NCI-H526 (cell line): ENCODE measurements at places on chromosomes 13 and 19.

DNA sequence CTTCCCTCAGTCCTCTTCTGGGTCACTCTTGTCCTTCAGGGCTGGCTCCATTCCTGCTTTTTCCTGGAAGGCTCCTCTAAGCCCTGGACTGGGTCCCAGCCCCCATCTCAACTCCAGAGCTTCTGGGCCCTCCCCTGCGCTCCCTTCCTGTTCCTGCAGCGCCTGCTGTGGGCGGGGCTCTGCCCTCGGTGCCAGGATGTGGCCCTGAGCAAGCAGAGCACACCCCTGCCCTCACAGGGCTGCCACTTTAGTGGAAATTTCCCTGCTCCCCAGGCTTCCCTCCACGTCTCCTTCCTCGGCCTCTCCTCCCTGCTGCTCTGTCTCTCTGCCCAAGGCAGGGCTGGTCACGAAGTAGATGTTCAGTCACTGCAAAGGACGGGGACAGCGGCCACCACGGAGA lies 28.8 kb downstream of the DPF1 start:
- DNase-seq, result no peak

DNA sequence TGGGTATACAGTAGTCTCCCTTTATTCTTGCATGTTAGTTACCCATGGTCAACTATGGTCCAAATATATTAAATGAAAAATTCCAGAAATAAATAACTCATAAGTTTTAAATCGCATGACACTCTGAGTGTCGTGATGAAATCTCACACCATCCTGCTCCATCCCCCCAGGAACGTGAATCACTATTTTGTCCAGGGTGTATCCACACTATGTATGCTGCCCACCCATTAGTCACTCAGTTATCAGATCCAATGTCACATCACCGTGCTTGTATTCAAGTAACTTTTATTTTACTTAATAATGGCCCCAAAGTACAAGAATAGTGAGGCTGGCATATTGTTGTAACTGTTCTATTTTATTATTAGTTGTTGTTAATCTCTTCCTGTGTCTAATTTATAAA lies 115.8 kb upstream of the SERP2 start:
- no peak for DNase-seq

DNA sequence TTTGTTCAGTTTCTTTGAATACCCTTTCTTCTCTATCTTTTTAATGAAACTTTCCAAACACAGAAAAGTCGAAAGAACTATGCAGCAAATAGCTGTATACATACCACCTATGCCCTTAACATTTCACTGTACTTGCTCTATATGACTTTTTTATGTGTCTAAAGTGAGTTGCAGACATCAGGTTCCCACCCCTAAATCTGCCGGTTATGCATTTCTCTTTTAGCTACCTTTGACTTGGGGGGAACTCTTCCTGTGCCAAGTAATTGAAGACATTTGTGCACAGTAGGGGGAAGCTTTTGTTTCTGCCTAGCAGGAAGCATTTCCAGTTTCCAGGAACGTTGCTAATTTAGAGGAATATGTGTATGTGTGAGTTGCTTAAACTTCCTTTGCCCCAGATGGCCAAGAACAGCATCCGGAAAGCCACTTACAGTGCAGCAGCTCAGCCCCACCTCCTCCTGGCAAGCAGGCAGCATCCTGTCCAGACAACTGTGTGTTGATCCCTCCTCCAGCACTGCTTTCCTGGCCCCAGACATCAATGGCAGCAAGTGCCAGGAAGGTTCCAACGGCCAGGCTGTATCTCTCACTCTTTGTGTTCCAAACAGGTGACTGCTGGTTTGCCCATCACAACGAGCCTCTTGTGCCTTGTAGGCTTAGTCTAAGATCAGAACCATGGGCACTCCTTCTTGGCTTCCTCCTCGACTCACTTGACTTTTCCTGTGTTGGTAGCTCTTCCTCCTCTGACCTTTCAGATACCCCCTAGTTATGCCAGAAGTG lies 14.7 kb upstream of the GRAMD1A start:
- no peak for DNase-seq

DNA sequence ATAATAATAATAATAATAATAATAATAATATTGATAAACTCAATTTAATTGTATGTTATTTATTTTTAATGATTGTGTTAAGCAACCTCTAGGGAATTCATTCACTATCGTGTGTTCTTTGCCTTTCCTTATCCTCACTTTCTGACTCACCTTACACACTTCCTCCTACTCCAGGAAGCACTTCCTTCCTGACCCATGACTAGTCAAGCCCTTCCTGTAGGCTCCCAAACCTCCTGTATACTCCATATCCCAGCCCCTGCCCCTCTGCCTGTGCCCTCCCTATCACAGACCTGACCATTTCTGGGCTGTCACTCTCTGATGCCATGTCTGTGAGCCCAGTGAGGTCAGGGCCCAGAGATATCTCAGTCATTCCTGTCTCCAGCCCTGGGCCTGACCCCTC lies 7.6 kb downstream of the LGALS4 start:
- no peak for DNase-seq

DNA sequence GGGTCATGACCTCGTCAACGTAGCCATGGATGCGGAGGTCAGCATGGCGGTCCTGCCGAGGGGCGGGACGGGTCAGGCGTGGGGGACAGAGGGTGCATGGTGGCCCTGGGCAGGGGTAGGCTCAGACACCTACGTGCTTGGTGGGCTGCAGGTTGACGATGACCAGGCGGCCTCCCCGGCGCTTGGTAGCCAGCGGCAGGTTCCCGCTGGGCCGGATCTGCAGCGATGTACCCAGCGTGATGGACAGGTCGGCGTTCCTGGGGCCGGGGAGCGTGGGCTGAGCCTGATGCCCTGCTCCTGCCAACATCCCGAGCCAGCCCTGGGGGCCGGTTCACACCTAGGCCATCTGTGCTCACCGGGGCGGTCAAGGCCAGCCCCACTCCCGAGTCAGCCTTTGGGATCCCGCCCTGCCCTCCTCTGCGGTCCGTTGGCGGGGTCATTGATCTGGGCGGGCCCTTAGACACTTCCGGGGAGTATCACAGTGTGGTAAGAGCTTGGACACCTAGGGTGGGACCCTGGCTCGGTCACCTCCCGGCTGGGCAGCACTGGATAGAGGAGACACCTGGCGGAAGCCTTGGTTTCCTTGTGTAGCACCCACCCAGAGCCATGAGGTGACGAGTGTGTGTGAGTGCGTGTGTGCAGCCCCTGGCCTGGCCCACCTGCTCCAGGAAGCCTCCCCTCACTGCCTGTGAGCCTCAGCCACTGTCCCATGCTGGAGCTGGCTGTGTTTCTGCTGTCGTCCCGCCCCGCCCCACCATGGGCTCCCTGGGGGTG lies 7.3 kb downstream of the SIRT6 start:
- DNase-seq, result no peak

- no peak for DNase-seq
These were observed 256.1 kb downstream of the SLITRK6 start for GRCh38 chr13:85543144-85543543.

GRCh38 chr13:102901615-102902305 lies 55.9 kb downstream of the ERCC5 start:
- DNase-seq, result no peak

DNA sequence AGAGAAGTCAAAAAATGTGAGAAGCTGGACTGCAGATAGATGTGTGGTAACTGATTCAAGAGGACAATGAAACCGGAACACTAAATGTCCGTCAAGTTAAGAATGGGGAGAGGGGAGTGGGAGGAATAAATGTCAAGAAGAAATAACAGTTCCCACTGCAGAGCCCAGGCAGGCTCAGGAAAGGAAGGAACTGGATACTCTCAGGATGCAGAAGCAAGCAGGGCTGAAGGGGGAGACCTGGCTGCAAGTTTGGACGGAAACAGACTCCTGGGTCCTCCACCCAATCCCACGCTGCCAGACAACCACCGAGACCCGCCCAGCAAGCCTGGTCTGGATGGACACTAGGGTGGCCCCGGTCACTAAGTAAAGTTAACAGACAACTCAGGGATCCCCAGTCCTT lies 18.1 kb downstream of the TUBGCP3 start:
- DNase-seq, result no peak

GRCh38 chr19:13001502-13002165 lies 6.4 kb downstream of the NFIX start:
- no peak for DNase-seq

DNA sequence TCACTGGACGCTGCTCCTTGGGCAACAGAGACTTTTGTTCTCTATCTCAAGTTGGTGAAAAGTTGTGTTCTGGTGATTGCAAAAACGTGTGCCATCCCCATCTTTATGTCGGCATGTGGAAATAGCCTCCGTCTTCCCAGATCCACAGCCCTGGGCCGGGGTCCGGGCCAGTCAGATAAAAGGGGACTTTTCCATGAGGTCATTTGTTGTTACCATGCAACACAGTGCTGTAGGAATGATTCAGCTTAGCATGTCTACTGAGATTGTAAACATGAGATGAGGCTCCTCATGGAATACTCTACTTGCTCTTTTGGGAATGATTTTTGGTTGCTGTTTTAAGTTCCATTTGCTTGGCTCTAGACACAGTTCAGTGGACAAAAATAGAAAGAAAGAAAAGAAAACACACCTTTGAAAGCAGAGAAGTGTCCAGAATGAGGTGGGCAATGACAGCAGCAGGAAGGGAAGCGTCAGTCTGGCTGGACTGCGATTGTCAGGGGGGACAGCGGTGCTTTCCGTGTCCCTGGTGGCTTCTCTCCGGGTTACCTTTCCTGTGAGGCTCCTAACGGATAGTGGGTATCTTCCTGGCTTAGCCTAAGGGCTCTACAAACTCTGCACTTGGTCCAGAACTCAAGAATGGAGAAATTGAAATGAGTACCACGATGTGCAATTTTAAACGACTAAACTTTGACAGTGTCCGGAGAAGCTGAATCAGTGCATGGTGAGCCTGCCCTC lies 91.6 kb downstream of the TEX29 start:
- no peak for DNase-seq

- peak; percentile 75 for DNase-seq
These were observed 412.8 kb downstream of the ZNF536 start for GRCh38 chr19:30784850-30785457.

- no peak for DNase-seq
These were observed 9.7 kb upstream of the MEF2B start for GRCh38 chr19:19179548-19180441.

GRCh38 chr13:24220086-24220703 lies 59.7 kb downstream of the SPATA13 start:
- DNase-seq, result peak; percentile 91

DNA sequence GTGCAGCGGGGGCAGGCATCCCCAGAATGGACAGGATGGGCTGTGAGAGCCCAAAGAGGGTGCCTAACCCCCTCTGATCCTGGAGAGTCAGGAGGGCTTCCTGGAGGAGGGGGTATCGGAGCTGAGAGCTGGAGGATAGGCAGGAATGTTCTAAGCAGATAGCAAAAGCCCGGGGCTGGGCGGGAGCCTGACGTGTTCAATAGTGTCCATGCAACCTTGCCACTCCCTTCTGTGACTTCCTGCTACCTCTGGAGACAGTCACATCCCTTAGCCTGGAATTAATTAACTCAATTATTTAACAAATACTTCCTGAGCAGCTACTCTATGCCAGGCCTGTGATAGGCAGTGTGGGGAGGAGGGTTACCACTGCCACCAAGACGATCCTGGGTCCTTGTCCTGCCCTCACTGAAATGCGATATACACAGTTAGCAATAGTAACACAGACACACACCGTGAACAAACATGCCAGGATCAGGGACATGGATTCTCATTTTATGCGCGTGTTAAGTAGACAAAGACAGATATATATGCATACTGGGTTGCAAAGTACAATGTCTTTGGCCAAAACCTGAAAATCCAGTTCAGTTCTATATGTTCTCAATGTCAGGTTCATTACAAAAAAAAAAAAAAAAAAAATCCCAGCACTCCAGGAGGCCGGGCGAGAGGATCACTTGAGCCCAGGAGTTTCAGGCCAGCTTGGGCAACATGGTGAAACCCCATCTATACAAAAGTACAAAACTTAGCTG lies 10.7 kb downstream of the AP2S1 start:
- peak; percentile 16 for DNase-seq

GRCh38 chr19:35085947-35086346 lies 29.7 kb upstream of the FXYD3 start:
- DNase-seq, result no peak

GRCh38 chr13:101970341-101970740 lies 431.5 kb downstream of the FGF14 start:
- no peak for DNase-seq

- no peak for DNase-seq
These were observed 216.7 kb downstream of the ATP8A2 start for GRCh38 chr13:25588336-25589060.

DNA sequence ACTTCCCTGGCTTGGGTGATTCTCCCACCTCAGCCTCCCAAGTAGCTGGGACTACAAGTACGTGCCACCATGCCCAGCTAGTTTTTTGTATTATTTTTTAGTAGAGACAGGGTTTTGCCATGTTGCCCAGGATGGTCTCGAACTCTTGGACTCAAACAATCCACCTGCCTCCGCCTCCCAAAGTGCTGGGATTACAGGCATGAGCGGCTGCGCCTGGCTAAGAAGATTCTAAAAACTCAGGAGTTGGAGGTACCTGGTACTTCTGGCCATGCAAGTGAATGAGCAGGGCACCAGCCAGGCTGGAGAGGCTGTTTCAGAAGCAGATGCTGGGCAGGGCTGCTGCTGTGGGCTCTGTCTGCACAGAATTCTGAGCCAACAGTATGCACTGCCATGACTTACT lies 6.1 kb downstream of the MZF1 start:
- DNase-seq, result no peak
